ENCODE measurements at places on chromosomes 3 and 15.
A peak's percentile ranks its signal among the peaks of the same experiment; 100 is the strongest.

- no peak for DNase-seq
Measured at GRCh38 chr3:173841334-173841733, 443.8 kb downstream of the NLGN1 start.

GRCh38 chr15:72614810-72615532 lies 39.5 kb upstream of the GOLGA6B start:
- no peak for DNase-seq

DNA sequence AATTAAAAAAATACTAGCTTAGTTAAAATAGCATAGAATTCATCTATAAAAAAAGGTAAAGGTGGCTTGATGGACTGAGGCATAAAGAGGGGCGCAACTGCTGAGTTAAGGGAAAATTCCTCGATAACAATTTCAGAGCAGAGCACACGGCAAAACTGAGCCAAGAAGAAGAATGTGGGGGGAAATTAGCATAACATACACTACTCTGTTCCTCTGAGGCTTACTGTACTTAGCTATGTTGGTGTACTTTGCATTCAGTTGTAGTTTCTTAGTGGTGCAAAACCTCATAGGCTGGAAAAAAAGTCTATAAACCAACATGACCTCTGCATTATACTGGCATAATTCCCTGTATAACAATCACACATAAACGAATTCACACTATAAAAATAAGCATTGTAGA lies 357.9 kb upstream of the LRRC3B start:
- DNase-seq: no peak

DNA sequence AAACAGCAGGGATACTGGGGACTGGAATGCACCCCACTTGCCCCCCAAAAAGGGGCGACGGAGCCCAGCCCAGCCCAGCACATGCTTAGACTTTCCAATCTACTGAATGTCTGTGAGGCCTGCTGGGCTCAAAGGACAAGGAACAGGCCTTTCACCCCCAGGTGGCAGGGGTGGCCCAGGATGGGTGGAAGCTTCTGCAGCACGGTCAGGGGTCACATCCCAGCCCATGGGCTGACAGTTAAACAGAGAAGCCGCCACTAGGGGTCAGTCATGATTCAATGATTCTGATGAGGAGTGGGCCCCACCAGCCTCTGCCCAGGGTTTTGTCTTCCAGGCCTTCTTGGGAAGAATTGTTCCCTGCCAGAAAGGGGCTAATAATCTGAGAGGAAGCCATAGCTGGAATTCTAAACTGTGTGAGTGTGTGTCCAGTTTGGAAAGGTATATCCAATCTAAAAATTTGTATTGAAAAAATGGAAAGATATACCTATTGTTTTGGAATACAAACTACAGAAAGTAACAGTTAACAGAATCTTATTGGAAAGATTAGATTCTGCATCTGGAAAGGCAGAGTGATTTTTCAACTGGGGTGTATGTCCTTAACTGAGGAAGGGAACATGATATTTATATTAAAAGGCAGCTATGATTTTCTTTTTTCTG lies 2.2 kb downstream of the CHRNB4 start:
- peak; percentile 67 for DNase-seq

GRCh38 chr3:111848283-111848682 lies 10.8 kb upstream of the PHLDB2 start:
- no peak for DNase-seq

DNA sequence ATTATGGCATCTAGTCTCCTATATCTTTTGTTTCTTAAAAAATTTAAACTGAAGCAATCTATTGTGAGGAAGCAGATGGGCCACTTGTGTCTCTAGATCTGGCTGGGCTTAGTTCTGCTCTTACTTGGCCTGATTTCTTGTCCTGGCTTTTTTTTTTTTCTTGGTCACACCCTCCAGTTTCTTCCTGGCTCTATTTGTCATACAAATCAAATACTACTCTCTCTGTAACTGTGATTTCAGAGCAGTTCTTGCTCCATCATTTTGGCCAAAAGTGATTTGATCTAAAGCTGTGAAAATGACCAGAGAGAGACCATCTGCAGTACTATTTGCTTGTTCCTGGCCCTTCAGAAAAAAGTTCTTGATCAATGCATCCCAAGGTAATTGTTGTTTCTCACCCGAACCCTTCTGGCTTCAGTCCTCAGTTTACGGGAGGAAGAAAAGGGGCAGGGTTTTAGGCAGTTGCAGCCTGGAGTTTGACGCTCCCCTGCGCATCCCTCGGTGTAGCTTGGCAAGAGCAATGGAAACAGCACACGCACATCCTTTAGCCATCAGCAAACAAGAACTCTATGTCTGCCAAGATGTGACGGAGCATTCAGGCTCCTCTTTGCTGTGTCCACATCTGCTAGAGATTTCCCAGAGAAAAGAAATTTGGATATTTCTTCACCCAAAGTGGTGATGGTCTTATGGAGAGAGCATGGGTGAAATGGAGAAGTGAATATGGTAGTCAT lies 31.6 kb downstream of the CHST2 start:
- no peak for DNase-seq

DNA sequence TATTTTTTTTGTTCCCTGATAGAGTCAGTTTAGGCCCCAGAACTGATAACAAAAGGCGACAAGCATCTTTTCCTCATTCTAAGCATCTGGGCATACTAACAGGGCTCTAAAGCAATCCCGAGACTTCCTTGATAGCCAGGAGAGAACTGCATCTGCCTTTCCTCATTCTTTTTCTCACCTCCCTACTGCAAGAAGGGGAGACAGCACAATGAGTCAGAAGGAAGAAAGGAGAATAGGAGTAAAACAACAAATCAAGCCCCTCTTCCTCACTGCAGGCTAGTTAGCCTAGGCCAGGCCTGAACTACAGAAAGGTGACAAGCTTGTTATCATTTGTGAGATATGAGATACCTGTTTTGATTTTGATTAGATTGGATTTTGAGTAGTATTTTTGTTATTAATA lies 97.9 kb downstream of the NAALADL2 start:
- DNase-seq: no peak

GRCh38 chr15:52382647-52383046 lies 87.0 kb upstream of the MYO5C start:
- DNase-seq: no peak

- no peak for DNase-seq
Measured at GRCh38 chr3:100503448-100503847, 11.0 kb downstream of the TMEM45A start.

DNA sequence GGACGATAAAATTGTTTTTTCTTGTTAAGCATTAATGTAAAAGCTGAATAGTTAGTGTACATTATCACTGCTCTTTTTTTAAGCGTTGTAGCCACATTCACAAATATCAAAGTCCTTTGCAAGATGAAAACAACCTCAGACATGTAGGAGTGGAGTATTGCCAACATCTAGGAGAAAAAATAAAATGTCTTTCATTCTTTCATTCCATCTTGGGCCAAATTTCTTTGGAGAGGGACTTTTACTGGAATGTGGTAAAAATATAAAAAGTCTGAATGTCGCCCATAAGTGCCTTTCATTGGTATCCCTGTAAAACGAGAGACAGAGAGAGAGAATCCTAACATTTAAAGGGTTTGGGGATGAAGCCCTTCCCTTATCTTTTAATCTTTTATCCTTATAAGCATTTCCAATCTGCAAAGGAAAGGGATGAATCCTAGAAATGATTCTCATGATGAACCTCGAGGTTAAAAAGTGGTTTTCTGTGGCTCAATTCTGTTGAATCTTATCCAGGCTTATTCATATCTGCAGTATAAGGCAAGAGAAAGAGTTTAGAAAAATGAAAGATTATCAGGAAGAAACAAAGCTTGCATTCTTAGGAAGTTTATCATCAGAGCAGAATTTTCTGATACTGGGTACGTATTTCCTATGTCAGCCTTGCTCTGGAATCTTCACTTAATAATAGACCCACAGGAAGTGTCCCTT lies 1031.7 kb downstream of the MCTP2 start:
- DNase-seq: no peak

GRCh38 chr3:8982509-8982908 lies 19.2 kb upstream of the RAD18 start:
- DNase-seq: peak; percentile 1

GRCh38 chr15:37007301-37007700 lies 93.0 kb downstream of the MEIS2 start:
- no peak for DNase-seq

Measured in NCI-H1694 treated with DMSO at 0.1 percent for 48 hours (cell line).